Vein endothelial cell (primary cell): ENCODE measurements at places on chromosomes 7 and 10. TPM values are rescaled to one million over a fixed set of nuclear protein-coding genes. Genes with fewer than 3 reads are reported as not detected.

GPR146 gene
- total RNA-seq: 13.5 and 29.4 TPM in 2 replicates

OR2A12 gene
- total RNA-seq: not detected in 2 replicates

INA gene
- total RNA-seq: 0.33 and 0.48 TPM in 2 replicates

FERD3L gene
- total RNA-seq: not detected in 2 replicates

TMEM229A gene
- total RNA-seq: not detected in 2 replicates

FBXL13 gene
- total RNA-seq: 0.76 and 0.98 TPM in 2 replicates

CLDN3 gene
- 0.98 TPM in 1 of 2 replicates, not detected in the other for total RNA-seq

CHN2 gene
- total RNA-seq: 1.6 and 2.5 TPM in 2 replicates

SYT15 gene
- 0.10 and 0.65 TPM in 2 replicates for total RNA-seq

INHBA gene
- total RNA-seq: 15.4 and 21.2 TPM in 2 replicates

CABCOCO1 gene
- 0.76 and 1.6 TPM in 2 replicates for total RNA-seq

BCL7B gene
- 35.9 and 37.2 TPM in 2 replicates for total RNA-seq

PRSS1 gene
- not detected in 2 replicates for total RNA-seq

ASIC3 gene
- total RNA-seq: 0.29 and 0.33 TPM in 2 replicates

GDF10 gene
- not detected in 2 replicates for total RNA-seq

SLC13A1 gene
- total RNA-seq: not detected in 2 replicates

UPK3B gene
- total RNA-seq: not detected in 2 replicates

TRIM50 gene
- total RNA-seq: not detected in 2 replicates

HIBADH gene
- total RNA-seq: 18.8 and 24.5 TPM in 2 replicates

LRRN3 gene
- under 0.01 TPM in 1 of 2 replicates, not detected in the other for total RNA-seq

ELOVL3 gene
- total RNA-seq: not detected in 2 replicates

FAM237B gene
- total RNA-seq: not detected in 2 replicates

ECHDC3 gene
- total RNA-seq: 1.3 and 11.9 TPM in 2 replicates

C10orf67 gene
- total RNA-seq: not detected in 2 replicates

PRPS1L1 gene
- not detected in 2 replicates for total RNA-seq

LOXL4 gene
- total RNA-seq: 0.38 and 1.3 TPM in 2 replicates

HABP2 gene
- total RNA-seq: under 0.01 TPM in 1 of 2 replicates, not detected in the other

BAMBI gene
- 1.9 and 5.2 TPM in 2 replicates for total RNA-seq

PTN gene
- not detected in 2 replicates for total RNA-seq

WNT8B gene
- not detected in 2 replicates for total RNA-seq

KLLN gene
- 0.33 and 0.57 TPM in 2 replicates for total RNA-seq

CFAP58 gene
- 0.33 and 0.76 TPM in 2 replicates for total RNA-seq

COL28A1 gene
- not detected in 2 replicates for total RNA-seq

STEAP4 gene
- not detected in 2 replicates for total RNA-seq

TCAF1 gene
- 52.6 and 53.1 TPM in 2 replicates for total RNA-seq

LEP gene
- total RNA-seq: not detected in 2 replicates
